ENCODE measurements at places on chromosomes 7 and 10. TPM values are rescaled to one million over a fixed set of nuclear protein-coding genes. Genes with fewer than 3 reads are reported as not detected.

The MLXIPL gene
- 0.91 TPM for total RNA-seq

The ELFN1 gene
- 0.32 TPM for total RNA-seq

The CALML3 gene
- total RNA-seq, result not detected

The RASSF4 gene
- total RNA-seq, result 1.8 TPM

The SPDYE16 gene
- not detected for total RNA-seq

The SPDYE3 gene
- total RNA-seq, result not detected

The CPXM2 gene
- not detected for total RNA-seq

The TRUB1 gene
- 15.9 TPM for total RNA-seq

The PLCE1 gene
- total RNA-seq, result 7.8 TPM

The HOXA1 gene
- total RNA-seq, result 3.8 TPM

The GRM8 gene
- not detected for total RNA-seq

The RBP3 gene
- total RNA-seq, result not detected

The GNG11 gene
- total RNA-seq, result 39.8 TPM

The MCU gene
- total RNA-seq, result 36.4 TPM

All from A549 treated with ZK216348 at 1 μM for 4 hours (cell line).